Activated T-cell treated with anti-CD3 and anti-CD28 coated beads, Interleukin-2, amount 50 U/mL, for 4 hours (primary cell): ENCODE measurements at places on chromosomes 4 and X.

DNA sequence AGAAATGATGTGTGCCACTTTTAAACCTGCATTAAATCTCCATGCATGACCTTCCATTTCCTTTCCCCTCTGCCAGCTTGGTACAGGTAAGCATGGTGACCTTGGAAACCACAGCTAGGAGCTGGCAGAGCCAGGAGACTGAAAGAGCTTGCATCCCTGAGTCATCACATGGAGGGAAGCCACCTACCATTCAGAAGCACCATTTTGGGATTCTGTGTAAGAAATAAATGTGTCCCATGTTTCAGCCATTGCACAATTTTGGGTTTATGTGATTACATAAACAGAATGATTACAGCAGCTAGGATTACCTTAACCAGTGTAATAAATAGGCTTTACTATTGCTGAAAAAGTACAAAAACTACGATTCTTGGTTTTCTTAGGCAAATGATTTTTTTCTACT, 17.3 kb upstream of the CCDC149 start:
- no peak for DNase-seq

GRCh38 chr4:151331276-151332042, 6.1 kb upstream of the SH3D19 start:
- no peak for DNase-seq

DNA sequence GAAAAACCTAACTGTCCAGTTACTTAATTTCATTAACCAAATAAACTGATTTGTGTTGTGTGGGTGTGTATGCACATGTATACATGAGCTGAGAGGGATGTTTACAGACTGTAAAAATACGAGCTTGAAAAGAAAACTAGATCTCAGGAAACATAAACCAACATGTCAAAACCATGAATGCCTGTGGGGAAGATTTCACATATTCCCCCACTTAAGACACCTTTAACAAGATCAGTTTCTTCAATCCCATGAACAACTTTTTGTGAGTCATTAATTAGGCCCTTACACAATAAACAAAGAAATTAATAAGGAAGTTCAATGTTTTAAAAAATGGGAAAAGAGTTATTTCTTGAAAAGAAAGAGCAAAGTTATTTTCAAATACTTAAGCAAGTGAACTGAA, 170.8 kb downstream of the ZNF674 start:
- DNase-seq, result no peak

DNA sequence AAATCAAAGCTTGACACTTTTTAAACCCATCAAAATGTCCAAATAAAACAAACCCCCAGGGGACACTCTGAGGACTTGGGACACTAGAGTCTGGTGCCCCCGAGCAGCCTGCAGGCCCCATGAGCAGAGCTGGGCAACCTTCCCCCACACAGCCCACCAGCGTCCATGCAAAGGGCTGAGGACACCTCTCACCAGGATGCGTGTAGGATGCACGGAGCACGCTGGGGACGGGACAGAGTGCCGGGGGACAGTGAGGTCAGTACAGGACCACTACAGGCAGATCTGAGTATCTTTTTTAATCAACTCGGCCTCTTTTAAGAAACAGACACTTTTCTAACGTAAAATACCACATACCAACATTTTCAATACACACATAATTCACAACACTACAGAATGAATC, 6.9 kb downstream of the GAK start:
- no peak for DNase-seq

- DNase-seq, result no peak
Observed at GRCh38 chr4:59814402-59815010, 1385.6 kb upstream of the ADGRL3 start.

- no peak for DNase-seq
Observed at GRCh38 chrX:154355776-154356140, 18.7 kb downstream of the FLNA start.

- no peak for DNase-seq
Observed at GRCh38 chr4:3689576-3690550, 76.3 kb upstream of the ADRA2C start.

DNA sequence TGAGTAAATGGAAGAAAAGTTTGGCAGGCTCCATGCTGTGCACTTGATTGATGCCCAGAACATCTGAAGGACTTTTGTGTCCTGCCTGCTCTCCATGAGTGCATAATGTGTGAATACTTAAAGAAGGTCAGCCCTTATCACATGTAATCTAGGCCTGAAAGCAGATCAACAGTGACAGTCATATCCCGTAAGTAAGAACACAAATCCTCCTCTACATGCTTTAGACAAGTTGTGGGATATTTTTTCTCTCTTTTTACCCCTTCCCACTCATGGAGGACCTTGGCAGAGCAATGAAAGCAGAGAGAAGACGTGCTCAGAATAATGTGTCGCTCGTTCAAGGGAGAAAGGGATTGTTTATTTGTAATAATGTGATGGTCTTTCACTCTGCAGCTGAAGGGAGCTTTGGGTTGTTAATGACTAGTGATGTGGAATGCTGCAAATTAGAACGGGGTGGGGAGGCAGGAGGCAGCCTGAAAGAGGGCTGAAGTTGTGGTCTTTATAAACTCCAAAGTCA, 286.6 kb downstream of the BMPR1B start:
- no peak for DNase-seq

GRCh38 chrX:44903107-44903506, 30.1 kb downstream of the KDM6A start:
- DNase-seq, result no peak
